ENCODE measurements at places on chromosomes 16 and 17. TPM values are rescaled to one million over a fixed set of nuclear protein-coding genes. Genes with fewer than 3 reads are reported as not detected.

DNA sequence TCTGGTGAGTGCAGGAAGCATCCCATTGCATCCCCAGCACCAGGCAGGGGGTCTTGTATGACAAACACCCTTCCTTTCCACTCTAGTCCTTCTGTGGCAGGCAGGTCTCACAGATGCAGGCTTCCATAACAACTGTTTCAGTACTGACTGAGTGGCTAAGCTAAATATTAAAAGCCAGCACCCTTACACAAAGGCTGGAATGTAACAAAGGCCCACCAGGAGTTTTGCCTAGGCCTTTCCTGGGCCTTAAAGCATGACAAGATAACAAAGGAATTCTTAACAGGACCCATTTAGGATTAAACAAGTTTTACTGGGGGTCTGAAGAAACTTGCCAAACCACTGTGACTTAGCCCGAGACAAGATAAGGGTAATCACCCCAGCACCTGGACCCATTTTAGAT, 228.9 kb upstream of the RPL38 start:
- H3K36me3 ChIP-seq: no peaks in the 10 kb centered on the region
- no peak for DNase-seq
- no peaks in the 10 kb centered on the region for H3K4me1 ChIP-seq
- H3K27ac ChIP-seq: no peak overlapping the region
- H3K27me3 ChIP-seq: peaks cover 12% of the 10 kb centered on the region

KRT33B gene
- total RNA-seq: not detected

DNA sequence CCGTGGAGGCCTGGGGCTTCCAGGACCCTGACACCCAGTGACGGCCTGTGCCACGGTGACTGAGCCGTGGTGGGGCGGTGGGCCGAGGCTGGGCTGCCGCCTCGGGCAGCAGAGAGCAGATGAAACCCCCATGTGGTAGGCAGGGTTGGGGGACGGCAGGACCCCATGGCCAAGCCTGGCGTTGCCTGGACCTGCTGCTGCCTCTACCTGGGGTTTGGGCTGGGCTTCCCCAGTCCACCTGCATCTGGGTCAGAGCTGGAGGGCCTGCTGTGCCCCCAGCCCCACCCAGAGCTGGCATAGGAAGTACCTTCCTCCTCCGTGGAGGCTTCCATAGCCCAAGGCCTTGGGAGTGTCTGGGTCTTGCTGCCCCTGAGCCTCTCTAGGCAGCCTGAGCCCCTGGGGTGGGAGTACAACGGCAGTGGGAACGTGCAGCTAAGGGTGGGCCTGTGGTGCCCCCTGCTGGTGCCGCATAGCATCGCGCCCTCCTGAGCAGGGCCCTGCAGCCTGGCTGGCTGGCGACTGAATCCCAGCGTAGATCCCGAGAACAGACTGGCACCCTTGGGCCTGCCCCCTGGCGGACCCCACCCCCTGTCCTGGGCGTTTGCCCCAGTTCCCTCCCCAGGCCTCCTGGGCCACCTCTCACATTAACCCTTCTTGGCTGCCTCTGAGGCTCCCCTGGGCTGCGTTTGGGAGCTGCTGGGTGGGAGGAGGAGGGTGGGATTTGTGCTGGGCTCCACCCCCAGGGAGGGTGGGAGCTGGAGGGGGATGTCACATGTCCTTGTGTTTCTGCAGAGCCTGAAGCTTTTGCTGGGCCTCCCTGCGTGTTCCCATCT, 12.6 kb upstream of the ATP6V0C start:
- DNase-seq: peak; percentile 84
- H3K36me3 ChIP-seq: peaks cover 4% of the 10 kb centered on the region

MAPK7 gene
- 10.7 TPM for total RNA-seq

FMNL1 gene
- total RNA-seq: 242 TPM

PRSS22 gene
- not detected for total RNA-seq

ABCA6 gene
- not detected for total RNA-seq

GRCh38 chr17:45688353-45688752, 95.8 kb upstream of the CRHR1 start:
- H3K27me3 ChIP-seq: peaks cover 19% of the 10 kb centered on the region
- no peaks in the 10 kb centered on the region for H3K4me1 ChIP-seq
- no peak overlapping the region for H3K4me3 ChIP-seq
- H3K36me3 ChIP-seq: no peaks in the 10 kb centered on the region

ITGAX gene
- total RNA-seq: 2.4 TPM

DNA sequence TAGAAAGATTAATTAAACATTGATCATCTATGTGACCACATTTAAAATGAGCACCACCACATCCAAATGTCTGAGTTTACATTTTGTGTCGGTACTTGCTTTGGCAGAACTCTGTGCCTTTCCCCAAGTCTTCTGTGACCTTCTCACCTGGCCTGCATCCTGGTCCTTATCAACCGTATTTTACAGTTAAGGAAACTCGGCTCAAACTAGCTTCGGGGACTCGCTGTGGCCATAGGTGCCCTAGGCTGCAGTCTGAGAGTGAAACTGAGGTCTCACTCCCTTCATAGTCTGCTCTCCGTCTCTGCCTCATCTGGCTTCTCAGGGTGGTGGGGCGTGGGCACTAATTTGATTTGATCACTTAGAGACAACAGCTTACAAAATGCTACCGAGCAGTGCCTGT, 555.5 kb downstream of the WWOX start:
- H3K27me3 ChIP-seq: no peaks in the 10 kb centered on the region
- no peaks in the 10 kb centered on the region for H3K36me3 ChIP-seq
- DNase-seq: no peak
- no peak overlapping the region for H3K27ac ChIP-seq
- no peak overlapping the region for H3K4me3 ChIP-seq

ZNF469 gene
- total RNA-seq: 0.15 TPM

PGAP3 gene
- 11.9 TPM for total RNA-seq

- H3K4me3 ChIP-seq: no peak overlapping the region
- no peaks in the 10 kb centered on the region for H3K4me1 ChIP-seq
- H3K36me3 ChIP-seq: no peaks in the 10 kb centered on the region
Observed at GRCh38 chr16:56108724-56109123, 82.6 kb upstream of the GNAO1 start.

- no peak overlapping the region for H3K4me3 ChIP-seq
- H3K36me3 ChIP-seq: peaks cover 11% of the 10 kb centered on the region
- no peaks in the 10 kb centered on the region for H3K27me3 ChIP-seq
- H3K27ac ChIP-seq: no peak overlapping the region
Observed at GRCh38 chr17:606508-607250, 108.0 kb downstream of the VPS53 start.

- H3K27ac ChIP-seq: no peak overlapping the region
- peaks cover 8% of the 10 kb centered on the region for H3K4me1 ChIP-seq
- H3K36me3 ChIP-seq: no peaks in the 10 kb centered on the region
- no peak overlapping the region for H3K4me3 ChIP-seq
Observed at GRCh38 chr17:65677932-65678331, 116.5 kb upstream of the AXIN2 start.

DNA sequence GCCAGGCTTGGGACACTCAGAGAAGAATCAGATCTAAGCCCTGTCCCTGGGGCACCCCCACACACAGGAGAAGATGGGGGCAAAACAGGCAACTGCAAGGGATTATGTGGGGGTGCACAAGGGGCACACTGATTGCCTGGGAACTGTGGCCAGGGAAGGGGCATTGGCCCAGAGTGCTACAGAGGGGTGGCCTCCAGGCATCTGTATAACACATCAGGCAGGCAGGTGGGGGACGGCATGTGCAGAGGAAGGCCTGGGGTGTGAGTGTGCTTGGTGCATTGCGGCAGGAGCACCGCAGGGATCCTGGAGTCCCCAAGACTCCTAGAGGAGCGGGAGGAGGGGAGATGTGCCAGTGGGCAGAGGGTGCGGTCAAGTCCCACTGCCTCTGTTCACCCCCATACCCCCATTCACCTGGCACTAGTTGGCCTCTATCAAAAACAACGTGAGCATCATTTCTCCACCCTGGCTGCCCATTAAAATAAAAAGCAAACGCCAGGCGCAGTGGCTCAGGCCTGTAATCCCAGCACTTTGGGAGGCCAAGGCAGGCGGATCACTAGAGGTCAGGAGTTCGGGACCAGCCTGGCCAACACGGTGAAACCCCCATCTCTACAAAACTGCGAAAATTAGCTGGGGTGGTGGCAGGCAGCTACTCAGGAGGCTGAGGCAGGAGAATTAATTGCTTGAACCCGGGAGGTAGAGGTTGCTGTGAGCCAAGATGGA, 41.5 kb downstream of the C16orf82 start:
- H3K4me1 ChIP-seq: peaks cover 2% of the 10 kb centered on the region
- no peak overlapping the region for H3K4me3 ChIP-seq
- no peaks in the 10 kb centered on the region for H3K36me3 ChIP-seq
- H3K27me3 ChIP-seq: no peaks in the 10 kb centered on the region

GRCh38 chr17:8488901-8489300, 53.2 kb downstream of the NDEL1 start:
- H3K36me3 ChIP-seq: peaks cover 37% of the 10 kb centered on the region
- H3K4me3 ChIP-seq: no peak overlapping the region
- no peak for DNase-seq
- H3K4me1 ChIP-seq: no peaks in the 10 kb centered on the region
- H3K27ac ChIP-seq: no peak overlapping the region
- H3K27me3 ChIP-seq: no peaks in the 10 kb centered on the region

- H3K27me3 ChIP-seq: peaks cover 20% of the 10 kb centered on the region
- DNase-seq: no peak
- H3K27ac ChIP-seq: peak within 1 kb of the TSS; percentile 79
- H3K4me1 ChIP-seq: peaks cover 17% of the 10 kb centered on the region
- no peaks in the 10 kb centered on the region for H3K36me3 ChIP-seq
Observed at GRCh38 chr17:28711723-28712031, at the start of gene PROCA1. TSS of gene PROCA1 (minus strand) at chr17:28711888. CDS start at chr17:28711660, 228 bp downstream.

GRCh38 chr17:64115043-64115698, 14.8 kb downstream of the ERN1 start:
- H3K36me3 ChIP-seq: peaks cover 2% of the 10 kb centered on the region
- peaks cover 49% of the 10 kb centered on the region for H3K4me1 ChIP-seq
- no peak for DNase-seq
- H3K4me3 ChIP-seq: no peak overlapping the region
- no peak overlapping the region for H3K27ac ChIP-seq

C17orf50 gene
- not detected for total RNA-seq

JPH3 gene
- 0.14 TPM for total RNA-seq

TNP2 gene
- total RNA-seq: not detected

GRCh38 chr17:39212841-39213480, 12.8 kb downstream of the STAC2 start:
- H3K4me1 ChIP-seq: peaks cover 21% of the 10 kb centered on the region
- H3K4me3 ChIP-seq: no peak overlapping the region
- no peak for DNase-seq
- no peaks in the 10 kb centered on the region for H3K36me3 ChIP-seq
- H3K27ac ChIP-seq: no peak overlapping the region

DNA sequence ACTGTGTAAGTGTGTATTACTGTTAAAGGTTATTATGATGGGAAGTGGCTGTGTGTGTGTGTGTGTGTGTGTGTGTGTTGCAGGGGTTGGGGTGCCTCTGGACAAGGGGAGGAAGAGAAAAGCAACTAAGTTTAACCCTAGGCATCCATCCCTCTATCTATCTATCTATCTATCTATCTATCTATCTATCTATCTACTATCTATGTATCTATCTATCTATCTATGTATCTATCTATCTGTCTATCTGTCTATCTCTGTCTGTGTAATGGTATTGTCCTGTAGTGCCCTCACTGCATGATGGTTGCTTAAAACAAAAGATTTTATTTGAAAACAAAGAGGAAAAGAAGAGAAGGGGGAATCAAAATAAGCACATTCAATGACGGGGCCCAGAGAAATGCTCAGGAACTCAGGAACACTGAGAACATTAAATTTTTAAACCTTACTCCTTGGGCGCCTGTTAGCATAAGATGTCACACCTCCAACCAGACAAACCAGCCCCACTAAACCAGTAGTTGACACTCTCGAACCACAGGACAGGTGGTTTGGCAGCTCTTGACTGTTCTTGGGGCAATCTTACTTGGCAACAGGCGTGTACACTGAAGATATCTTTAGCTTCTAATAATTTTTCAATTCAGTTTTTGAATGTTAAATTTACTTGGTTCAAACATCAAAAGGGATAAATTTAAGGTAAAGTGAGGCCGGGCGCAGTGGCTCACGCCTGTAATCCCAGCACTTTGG, 5.1 kb upstream of the RPL26 start:
- H3K4me3 ChIP-seq: no peak overlapping the region
- no peaks in the 10 kb centered on the region for H3K27me3 ChIP-seq
- H3K4me1 ChIP-seq: peaks cover 13% of the 10 kb centered on the region
- no peak overlapping the region for H3K27ac ChIP-seq
- peaks cover under 1% of the 10 kb centered on the region for H3K36me3 ChIP-seq

GRCh38 chr17:37089956-37090355, 141.2 kb downstream of the AATF start:
- H3K36me3 ChIP-seq: peaks cover 47% of the 10 kb centered on the region
- H3K27ac ChIP-seq: peak overlapping the region; percentile 65
- H3K4me3 ChIP-seq: no peak overlapping the region
- peak; percentile 54 for DNase-seq

IRF8 gene
- 323 TPM for total RNA-seq

- H3K4me3 ChIP-seq: no peak overlapping the region
- H3K27me3 ChIP-seq: no peaks in the 10 kb centered on the region
- no peaks in the 10 kb centered on the region for H3K36me3 ChIP-seq
- H3K27ac ChIP-seq: no peak overlapping the region
Observed at GRCh38 chr16:68508013-68508412, 31.1 kb upstream of the ZFP90 start.

RBFOX1 gene
- not detected for total RNA-seq

GRCh38 chr16:23615805-23616204, 19.7 kb upstream of the NDUFAB1 start:
- peaks cover 31% of the 10 kb centered on the region for H3K36me3 ChIP-seq
- no peaks in the 10 kb centered on the region for H3K27me3 ChIP-seq
- no peak overlapping the region for H3K4me3 ChIP-seq
- no peaks in the 10 kb centered on the region for H3K4me1 ChIP-seq

- H3K4me3 ChIP-seq: no peak overlapping the region
- no peak overlapping the region for H3K27ac ChIP-seq
- no peaks in the 10 kb centered on the region for H3K36me3 ChIP-seq
- DNase-seq: no peak
Observed at GRCh38 chr16:75789237-75789636, 62.9 kb upstream of the CPHXL start.

DNA sequence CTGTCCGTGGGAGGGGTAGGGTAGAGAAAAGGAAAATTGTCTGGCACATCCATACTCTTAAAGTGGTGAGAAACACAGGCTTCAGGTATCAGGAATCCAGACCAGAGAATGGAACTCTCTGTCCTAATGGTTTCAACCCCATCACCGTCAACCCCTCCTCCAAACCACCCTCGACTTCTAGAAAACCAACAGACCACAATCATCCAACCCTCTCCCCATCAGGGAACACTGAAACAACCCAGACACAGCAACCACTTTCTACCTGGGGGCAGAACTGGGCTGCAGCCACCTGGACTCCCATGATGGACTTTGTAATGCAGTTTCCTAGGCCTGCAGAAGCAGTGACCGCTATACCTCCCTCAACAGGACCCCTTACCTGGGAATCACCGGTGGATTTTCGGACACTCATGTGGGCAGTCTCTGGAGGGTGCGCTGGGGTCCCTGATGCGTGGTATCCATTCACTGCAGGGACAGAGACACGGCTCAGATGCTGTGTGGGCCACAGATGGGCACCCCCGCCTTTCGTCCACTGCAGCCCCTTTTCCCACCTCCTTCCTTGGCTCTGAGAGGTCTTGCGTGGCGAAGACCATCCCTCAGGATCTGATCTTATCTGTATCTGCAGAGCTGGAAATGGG, 64.3 kb upstream of the RCVRN start:
- H3K4me3 ChIP-seq: no peak overlapping the region
- no peaks in the 10 kb centered on the region for H3K36me3 ChIP-seq
- H3K27me3 ChIP-seq: no peaks in the 10 kb centered on the region
- DNase-seq: no peak
- H3K4me1 ChIP-seq: no peaks in the 10 kb centered on the region
